Activated naive CD8-positive, alpha-beta T cell treated with anti-CD3 and anti-CD28 coated beads for 36 hours (primary cell): ENCODE measurements at places on chromosomes 7 and 10. TPM values are rescaled to one million over a fixed set of nuclear protein-coding genes. Genes with fewer than 3 reads are reported as not detected.

TAS2R38 gene
- not detected for total RNA-seq

DNA sequence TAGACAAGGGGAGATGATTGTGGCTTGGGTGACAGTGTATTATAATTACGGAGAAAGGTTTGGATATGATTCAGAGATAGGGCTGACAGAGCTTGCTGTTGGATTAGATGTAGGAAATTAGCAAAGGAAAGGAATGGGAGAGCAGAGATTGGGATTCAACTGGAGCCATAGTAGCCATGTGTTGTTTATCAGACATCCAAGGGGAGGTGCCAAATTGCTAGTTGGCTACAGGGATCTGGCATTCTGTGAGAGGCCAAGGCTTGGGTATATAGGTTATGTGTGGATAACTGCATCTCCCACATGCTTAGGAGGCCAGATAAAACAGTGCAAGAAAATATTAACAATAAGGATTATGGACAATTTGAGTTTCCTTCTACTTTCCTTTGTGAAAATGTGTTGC, 34.9 kb downstream of the CSGALNACT2 start:
- no peak for DNase-seq
- H3K4me1 ChIP-seq: peaks cover 7% of the 10 kb centered on the region
- H3K4me3 ChIP-seq: no peak overlapping the region
- peaks cover 41% of the 10 kb centered on the region for H3K36me3 ChIP-seq

EEPD1 gene
- 0.62 TPM for total RNA-seq

DNA sequence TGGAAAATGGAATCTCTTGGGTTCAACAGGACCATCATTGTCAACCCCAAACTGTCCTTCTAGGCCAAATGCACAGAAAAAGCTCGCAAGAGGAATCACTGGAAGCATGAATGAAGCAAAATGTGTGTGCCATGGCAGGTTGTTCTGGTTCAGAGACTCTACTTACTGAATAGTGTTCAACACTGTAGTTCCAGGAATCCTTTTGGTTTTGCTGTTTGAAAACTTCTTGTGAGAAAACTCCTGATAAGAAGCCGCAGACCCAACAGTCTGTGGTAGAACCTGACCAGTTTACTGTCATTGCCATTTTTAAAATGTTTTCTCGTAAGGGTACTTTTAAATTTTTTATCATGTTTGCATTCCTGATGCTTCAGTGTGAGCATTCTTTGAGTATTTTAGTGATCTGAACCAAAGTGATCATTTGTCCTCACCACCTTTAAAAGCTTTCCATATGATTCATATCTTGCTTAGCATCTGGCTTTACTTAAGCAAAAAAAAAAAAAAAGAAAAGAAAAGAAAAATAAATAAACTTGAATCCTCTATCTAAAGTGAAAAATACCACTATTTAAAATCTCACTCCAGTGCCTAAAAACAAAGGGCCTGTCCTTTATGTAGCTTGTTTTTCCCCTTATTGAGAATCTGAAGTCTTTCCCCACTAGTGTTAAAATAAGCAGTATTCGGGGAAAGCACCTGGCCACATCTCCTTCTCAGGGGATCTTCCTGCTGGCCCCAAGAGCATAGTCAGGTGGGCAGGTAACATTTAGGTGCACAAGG, 92.4 kb downstream of the WNT2 start:
- H3K36me3 ChIP-seq: no peaks in the 10 kb centered on the region
- no peaks in the 10 kb centered on the region for H3K4me1 ChIP-seq
- H3K27me3 ChIP-seq: peaks cover 2% of the 10 kb centered on the region
- DNase-seq: no peak
- no peak overlapping the region for H3K4me3 ChIP-seq
- H3K27ac ChIP-seq: no peak overlapping the region

GRCh38 chr7:79786187-79786586, 332.7 kb upstream of the MAGI2 start:
- no peaks in the 10 kb centered on the region for H3K27me3 ChIP-seq
- no peaks in the 10 kb centered on the region for H3K4me1 ChIP-seq
- no peaks in the 10 kb centered on the region for H3K36me3 ChIP-seq

GRCh38 chr7:106313456-106313901, 28.7 kb upstream of the NAMPT start:
- H3K4me3 ChIP-seq: no peak overlapping the region
- DNase-seq: no peak
- peaks cover 31% of the 10 kb centered on the region for H3K27me3 ChIP-seq

DNA sequence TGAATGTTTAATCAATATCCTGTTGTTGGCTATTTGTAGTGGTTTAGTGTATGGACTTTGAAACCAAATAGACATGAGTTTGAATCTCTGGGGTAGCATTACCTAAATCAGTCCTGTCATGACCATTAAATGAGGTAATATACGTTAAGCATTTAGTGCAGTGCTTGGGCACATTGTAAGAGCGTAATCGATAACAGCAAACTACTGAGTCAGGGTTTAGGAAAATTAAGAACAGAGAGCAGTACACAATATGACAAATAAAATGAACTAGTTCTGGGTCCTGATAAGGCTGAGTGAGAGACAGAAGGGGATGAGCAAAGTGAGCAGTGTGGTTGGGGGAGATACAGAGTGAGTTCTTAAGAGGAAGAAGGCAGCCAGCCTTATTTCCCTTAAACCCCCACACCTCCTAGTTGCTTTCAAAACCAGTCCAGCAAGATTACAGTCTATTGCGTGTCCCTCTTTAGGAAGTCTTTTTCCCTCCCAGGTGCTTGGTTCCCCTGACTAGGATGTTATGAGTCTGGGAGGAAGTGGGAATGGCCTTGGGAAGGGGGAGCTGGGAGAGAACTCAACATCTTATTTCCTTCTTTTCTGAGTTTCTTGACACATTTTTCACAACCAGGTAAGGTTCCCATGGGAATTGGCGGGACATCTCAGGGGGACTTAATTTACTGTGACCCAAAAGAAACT, 171.0 kb downstream of the SND1 start:
- DNase-seq: no peak
- H3K27me3 ChIP-seq: no peaks in the 10 kb centered on the region
- peaks cover 19% of the 10 kb centered on the region for H3K36me3 ChIP-seq

GRCh38 chr10:132322586-132323048, 9.4 kb upstream of the LRRC27 start:
- peaks cover 18% of the 10 kb centered on the region for H3K4me1 ChIP-seq
- H3K36me3 ChIP-seq: peaks cover 28% of the 10 kb centered on the region
- H3K27ac ChIP-seq: no peak overlapping the region
- H3K4me3 ChIP-seq: no peak overlapping the region

HKDC1 gene
- 0.28 TPM for total RNA-seq

GRCh38 chr7:90351987-90352386, 5.5 kb downstream of the GTPBP10 start:
- DNase-seq: no peak
- peaks cover 67% of the 10 kb centered on the region for H3K36me3 ChIP-seq
- no peak overlapping the region for H3K27ac ChIP-seq
- H3K4me3 ChIP-seq: no peak overlapping the region
- H3K27me3 ChIP-seq: no peaks in the 10 kb centered on the region

DNAJB9 gene
- total RNA-seq: 7.9 TPM

DNA sequence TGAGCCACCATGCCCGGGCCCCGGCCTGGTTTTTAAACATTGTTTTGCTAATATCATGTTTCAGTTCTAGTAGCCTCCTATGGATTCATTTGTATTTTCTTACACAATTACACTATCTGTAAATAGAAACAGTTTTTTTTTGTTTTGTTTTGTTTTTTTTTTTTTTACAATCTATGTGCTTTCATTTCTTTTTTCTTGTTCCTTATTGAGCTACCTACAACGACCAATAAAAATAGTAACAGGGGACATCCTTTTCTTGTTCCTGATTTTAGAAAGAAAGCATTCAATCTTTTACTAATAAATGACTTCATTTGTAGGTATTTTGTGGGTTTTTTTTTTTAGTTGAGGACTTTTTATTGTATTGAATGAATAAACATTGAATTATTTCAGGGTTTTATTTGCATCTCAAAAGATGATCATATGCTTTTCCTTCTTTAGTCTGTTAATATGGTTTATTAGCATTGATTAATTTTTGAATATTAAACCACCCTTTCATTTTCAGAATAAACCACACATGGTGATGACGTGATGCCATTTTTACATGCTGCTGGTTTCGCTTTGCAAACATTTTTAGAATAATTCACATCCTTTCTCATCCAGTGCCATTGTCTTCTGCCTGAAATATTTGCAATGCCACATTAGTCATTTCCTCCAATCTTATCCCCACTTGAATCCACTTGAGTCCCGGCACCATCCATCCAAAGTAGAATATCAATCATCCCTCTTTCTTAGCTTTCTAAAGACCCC, 18.1 kb upstream of the AKR1E2 start:
- no peaks in the 10 kb centered on the region for H3K4me1 ChIP-seq
- DNase-seq: no peak
- H3K4me3 ChIP-seq: no peak overlapping the region
- H3K27me3 ChIP-seq: peaks cover 4% of the 10 kb centered on the region
- H3K36me3 ChIP-seq: no peaks in the 10 kb centered on the region
- H3K27ac ChIP-seq: no peak overlapping the region

GRCh38 chr7:36526863-36527548, 137.3 kb downstream of the ANLN start:
- peaks cover 13% of the 10 kb centered on the region for H3K36me3 ChIP-seq
- H3K27me3 ChIP-seq: no peaks in the 10 kb centered on the region
- H3K4me3 ChIP-seq: no peak overlapping the region
- H3K4me1 ChIP-seq: peaks cover 22% of the 10 kb centered on the region
- DNase-seq: peak; percentile 4

KNDC1 gene
- not detected for total RNA-seq

- H3K27me3 ChIP-seq: no peaks in the 10 kb centered on the region
- no peak for DNase-seq
- no peak overlapping the region for H3K4me3 ChIP-seq
- peaks cover 4% of the 10 kb centered on the region for H3K4me1 ChIP-seq
These were observed 50.7 kb downstream of the PDGFA start for GRCh38 chr7:468681-469562.

PON3 gene
- 0.32 TPM for total RNA-seq

DNA sequence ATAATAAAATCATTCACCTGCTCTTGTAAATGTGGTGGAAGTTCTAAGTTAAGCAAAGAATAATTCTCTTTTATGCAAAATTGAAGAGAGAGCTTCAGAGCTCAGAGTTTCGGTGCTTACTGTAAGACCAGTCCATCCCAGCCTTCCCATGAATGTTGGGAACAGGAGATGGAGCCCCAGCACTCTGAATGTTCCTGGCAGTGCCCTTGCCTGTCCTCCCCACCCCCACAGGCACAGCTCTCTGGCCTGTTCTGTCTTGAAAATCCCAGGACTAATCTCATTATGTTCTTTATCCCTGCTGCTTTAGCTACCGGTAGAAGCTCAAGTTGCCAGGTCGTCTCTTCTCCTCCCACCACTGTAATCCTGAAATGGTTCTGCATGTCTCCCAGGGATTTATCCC, 29.1 kb upstream of the LHFPL3 start:
- H3K4me3 ChIP-seq: no peak overlapping the region
- peaks cover 45% of the 10 kb centered on the region for H3K27me3 ChIP-seq
- H3K4me1 ChIP-seq: peaks cover 6% of the 10 kb centered on the region
- H3K27ac ChIP-seq: no peak overlapping the region

C7orf33 gene
- total RNA-seq: not detected

DNA sequence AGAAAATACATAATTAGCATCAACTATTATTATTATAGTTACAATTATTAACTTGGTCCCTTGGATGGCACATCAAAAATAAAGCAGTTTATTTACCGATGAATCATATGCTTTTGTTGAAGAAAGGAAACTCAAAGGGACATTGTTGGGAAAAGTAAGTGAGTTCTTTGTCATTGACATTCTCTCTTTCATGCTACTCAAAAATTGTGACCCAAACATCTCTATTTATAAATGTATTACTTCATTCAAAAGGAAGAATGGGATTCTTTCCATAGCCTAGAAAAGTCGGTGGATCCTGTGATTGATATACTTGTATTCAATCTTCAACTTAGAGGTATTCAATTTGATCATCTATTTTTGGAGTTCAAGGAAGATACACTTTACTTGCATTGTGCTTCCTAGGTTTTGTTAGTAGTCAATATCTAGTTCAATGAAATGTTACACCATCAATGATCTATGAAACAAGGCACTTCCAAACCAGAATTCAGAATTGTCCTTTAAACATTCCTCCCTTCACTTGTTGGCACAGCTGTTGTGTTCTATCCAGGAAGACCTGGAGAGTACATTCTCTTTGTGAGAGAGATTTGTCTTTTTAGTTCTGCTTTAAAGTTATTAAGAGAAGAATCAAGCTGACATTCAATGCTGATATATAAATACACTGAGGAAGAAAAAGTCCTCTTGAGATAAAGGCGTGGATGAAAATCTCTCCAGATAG, 235.2 kb downstream of the TMEM26 start:
- H3K27me3 ChIP-seq: peaks cover 4% of the 10 kb centered on the region
- no peaks in the 10 kb centered on the region for H3K4me1 ChIP-seq
- H3K4me3 ChIP-seq: no peak overlapping the region
- H3K36me3 ChIP-seq: no peaks in the 10 kb centered on the region
- DNase-seq: no peak
- no peak overlapping the region for H3K27ac ChIP-seq

DNA sequence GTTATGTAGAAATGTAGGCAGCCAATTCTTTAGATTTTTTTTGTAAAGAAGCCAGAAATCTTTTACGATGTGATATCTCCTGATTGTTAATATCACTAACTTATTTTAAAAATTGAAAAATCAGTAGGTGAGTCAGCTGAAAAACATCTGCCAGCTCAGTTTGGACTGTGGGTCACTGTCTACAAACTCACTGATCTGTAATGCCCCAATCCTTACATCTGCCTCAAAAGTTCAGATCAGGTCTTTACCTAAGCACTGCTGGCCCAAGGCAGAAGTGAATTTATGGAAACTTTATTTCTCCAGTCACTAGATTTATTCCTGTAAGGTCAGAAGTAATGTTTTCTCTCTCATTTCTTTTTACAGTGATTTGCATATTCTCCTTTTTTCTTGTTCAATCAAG, 31.0 kb upstream of the FAM13C start:
- H3K27me3 ChIP-seq: no peaks in the 10 kb centered on the region
- H3K4me1 ChIP-seq: no peaks in the 10 kb centered on the region
- H3K36me3 ChIP-seq: no peaks in the 10 kb centered on the region
- DNase-seq: no peak

- H3K4me3 ChIP-seq: no peak overlapping the region
- no peaks in the 10 kb centered on the region for H3K36me3 ChIP-seq
- H3K4me1 ChIP-seq: no peaks in the 10 kb centered on the region
- H3K27ac ChIP-seq: no peak overlapping the region
- DNase-seq: no peak
- no peaks in the 10 kb centered on the region for H3K27me3 ChIP-seq
These were observed 55.9 kb downstream of the GRID1 start for GRCh38 chr10:86310702-86311101.

GRCh38 chr7:18521945-18522566, 26.5 kb downstream of the HDAC9 start:
- H3K27ac ChIP-seq: no peak overlapping the region
- no peak for DNase-seq
- no peaks in the 10 kb centered on the region for H3K27me3 ChIP-seq
- H3K4me1 ChIP-seq: no peaks in the 10 kb centered on the region
- no peaks in the 10 kb centered on the region for H3K36me3 ChIP-seq
- no peak overlapping the region for H3K4me3 ChIP-seq
